Central memory CD8-positive, alpha-beta T cell (primary cell): ENCODE measurements at places on chromosomes 2 and 18.
A peak's percentile ranks its signal among the peaks of the same experiment; 100 is the strongest.

- no peak for DNase-seq
Observed at GRCh38 chr2:46701152-46701551, 214.5 kb downstream of the MCFD2 start.

GRCh38 chr2:134917360-134917865, 1.2 kb upstream of the CCNT2 start:
- DNase-seq, result no peak

DNA sequence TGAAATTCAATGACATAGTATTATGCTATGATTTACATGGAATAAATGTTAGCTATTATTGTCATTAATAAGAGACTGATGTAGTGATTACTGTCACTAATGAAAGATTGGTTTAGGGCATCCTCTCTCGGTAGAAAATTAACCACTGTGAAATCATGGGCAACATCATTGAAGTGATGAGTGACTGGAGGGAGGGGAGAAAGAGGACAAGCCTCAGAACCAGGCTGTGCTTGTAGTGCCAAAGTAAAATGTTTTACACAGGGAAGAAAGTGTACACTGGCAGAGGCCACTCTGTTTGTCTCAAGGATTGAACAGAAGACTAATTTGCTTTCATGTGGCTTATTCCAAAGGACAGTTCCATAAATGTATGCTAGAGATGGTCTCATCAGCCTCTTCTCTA, 456.2 kb upstream of the TCF4 start:
- no peak for DNase-seq

DNA sequence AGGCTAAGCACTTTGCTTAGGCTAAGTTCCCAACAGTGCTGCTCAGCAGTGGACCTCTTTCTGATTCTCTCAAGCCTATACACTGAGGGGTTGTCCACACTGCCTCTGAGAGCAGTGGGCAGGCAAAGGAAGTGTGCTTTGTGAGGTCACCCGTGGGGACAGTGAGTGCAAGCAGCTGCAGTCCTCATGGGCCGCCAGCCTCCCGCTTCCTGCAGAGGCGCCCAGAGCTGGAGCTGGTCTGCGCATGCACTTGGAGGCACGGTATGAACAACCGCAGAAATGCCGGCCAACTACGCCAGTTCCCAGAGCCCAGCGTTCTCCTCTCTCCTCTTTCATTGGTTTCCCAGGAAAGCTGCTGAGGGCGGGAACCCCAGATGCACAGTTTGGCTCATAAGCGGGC, 149.5 kb upstream of the DLX2 start:
- no peak for DNase-seq

GRCh38 chr2:148303161-148303560, 282.3 kb downstream of the MBD5 start:
- no peak for DNase-seq

- no peak for DNase-seq
Observed at GRCh38 chr2:50623244-50623643, 408.7 kb downstream of the NRXN1 start.

- DNase-seq, result no peak
Observed at GRCh38 chr2:30235859-30236535, 4.7 kb downstream of the LBH start.

GRCh38 chr2:17851731-17852585, 26.5 kb upstream of the KCNS3 start:
- no peak for DNase-seq

- DNase-seq, result no peak
Observed at GRCh38 chr2:134448650-134449049, 194.8 kb downstream of the MGAT5 start.

DNA sequence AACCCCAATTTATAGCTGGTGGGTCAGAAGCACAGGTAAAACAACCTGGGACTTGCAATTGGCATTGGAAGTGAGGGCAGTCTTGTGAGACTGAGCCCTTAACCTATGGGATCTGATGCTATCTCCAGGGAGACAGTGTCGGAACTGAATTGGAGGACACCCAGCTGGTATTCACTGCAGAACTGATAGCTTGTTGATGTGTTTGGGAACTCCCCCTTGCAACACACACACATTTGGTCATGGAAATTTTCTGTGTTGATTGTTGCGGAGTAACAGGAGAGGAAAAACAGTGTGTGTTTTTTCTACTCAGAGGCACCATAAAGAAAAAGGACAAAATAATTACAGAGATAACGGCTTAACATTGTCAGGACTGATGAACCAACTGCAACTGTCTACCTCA, 16.1 kb downstream of the TPGS2 start:
- no peak for DNase-seq

GRCh38 chr18:67794521-67794920, 278.0 kb upstream of the DSEL start:
- DNase-seq, result no peak

DNA sequence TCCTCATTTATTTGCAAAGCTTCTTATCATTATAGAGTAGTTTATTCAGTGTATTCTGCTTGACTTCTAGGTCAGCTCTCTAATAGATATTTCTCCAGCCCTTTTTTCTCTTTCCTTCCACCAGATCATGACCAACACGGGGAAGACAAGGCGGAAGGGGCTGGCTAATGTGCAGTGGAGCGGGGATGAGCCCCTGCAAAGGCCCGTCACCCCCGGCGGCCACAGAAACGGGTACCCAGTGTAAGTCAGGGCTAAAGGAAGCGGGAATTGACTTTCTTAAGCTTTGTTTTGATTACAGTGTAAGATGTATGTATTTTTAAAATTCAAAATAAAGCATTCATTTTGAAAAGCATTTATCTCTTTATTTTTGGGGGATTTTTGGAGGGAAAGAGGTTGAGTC, 50.7 kb upstream of the B3GNT7 start:
- DNase-seq, result no peak

- no peak for DNase-seq
Observed at GRCh38 chr2:241547781-241548450, 10.6 kb upstream of the BOK start.

GRCh38 chr2:953975-954686, 3.5 kb downstream of the SNTG2 start:
- no peak for DNase-seq

GRCh38 chr2:178707476-178707875, 99.7 kb downstream of the TTN start:
- DNase-seq, result no peak

DNA sequence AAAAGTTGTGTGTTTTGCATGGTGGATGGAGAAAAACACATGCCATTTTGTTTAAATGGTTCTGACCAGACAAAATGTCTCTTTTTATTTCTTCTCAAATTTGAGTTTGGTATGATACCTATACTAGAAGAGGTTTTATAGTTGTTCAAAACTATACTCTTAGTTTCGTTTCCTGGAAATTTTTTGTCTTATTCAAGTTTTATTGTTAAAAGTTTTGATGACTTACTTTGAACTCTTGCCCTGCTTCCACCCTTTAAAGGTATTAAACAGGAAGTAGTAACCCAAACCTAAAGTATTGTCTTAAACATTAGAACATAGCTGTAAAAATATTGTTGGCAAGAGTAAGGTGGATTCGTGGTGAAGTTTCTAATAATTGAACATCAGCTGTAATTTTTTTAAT, 98.2 kb downstream of the BABAM2 start:
- DNase-seq, result no peak

DNA sequence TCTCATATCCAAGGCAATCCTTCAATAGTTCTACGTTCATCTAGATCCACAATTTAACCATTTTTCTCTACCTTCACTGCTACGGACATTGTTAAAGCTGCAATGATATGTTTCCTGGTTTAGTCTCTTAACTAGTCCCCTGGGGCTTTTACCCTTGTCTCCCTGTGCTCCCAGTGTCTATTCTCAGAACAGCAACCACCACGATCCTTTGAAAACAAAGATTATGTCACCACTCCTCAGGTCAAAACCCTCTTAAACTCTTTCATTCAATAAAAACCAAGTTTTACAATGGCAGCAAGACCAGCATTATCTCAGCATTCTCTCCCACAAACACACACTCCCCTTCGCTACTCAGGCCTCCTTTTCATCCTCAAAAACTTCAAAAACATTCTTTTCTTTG, 298.2 kb upstream of the CHST9 start:
- DNase-seq, result no peak

GRCh38 chr18:3821524-3821923, 371.6 kb downstream of the TGIF1 start:
- DNase-seq, result no peak

- no peak for DNase-seq
Observed at GRCh38 chr2:199378948-199379650, 78.6 kb downstream of the SATB2 start.

- no peak for DNase-seq
Observed at GRCh38 chr18:60246606-60247005, 126.0 kb downstream of the MC4R start.

DNA sequence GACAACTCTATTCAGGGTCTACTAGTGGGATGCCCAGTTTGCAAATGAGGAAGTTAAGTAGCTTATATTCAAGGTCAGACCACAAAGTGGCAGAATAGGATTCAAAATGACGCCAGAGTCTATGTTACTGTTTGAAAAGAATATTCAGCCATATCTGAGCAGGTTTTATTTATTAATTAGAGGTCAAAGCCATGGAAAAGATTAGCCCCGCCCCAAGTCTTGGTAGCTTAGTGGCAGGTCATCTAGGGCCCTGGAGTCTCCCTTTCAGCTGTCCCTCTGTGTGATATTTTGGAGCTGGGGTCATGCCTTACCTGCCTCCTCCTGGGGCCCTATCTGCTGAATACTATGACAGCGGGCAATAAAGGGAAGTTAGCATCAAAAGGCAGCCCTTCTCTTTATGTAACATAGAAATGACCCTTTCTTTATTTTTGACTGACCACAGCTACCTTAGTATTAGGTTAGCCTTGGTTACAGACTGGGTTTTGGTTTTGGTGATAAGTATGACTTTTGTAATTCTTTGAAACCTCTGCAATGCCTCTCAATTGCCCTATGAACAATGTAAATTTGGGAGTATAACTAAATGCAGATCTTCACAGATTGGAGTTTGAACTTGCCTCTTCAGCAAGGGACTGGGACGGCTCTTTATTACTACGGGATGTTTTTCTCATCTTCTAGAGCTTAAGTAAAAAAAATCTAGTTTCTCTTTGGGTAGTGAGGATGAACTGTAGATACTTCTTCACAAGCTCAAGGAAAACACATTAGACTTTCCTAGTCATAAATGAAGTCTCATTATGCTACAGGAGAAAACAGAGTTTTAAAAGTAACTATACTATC, 153.0 kb upstream of the ITGA4 start:
- no peak for DNase-seq

- no peak for DNase-seq
Observed at GRCh38 chr2:213167271-213167930, 16.0 kb upstream of the IKZF2 start.

GRCh38 chr18:61731178-61731577, 161.6 kb downstream of the RNF152 start:
- no peak for DNase-seq

GRCh38 chr2:209788925-209789324, 17.3 kb downstream of the UNC80 start:
- no peak for DNase-seq

GRCh38 chr2:105121434-105121833, 83.6 kb downstream of the MRPS9 start:
- DNase-seq, result no peak

GRCh38 chr2:28958689-28959088, 22.4 kb upstream of the TOGARAM2 start:
- DNase-seq, result peak; percentile 43

DNA sequence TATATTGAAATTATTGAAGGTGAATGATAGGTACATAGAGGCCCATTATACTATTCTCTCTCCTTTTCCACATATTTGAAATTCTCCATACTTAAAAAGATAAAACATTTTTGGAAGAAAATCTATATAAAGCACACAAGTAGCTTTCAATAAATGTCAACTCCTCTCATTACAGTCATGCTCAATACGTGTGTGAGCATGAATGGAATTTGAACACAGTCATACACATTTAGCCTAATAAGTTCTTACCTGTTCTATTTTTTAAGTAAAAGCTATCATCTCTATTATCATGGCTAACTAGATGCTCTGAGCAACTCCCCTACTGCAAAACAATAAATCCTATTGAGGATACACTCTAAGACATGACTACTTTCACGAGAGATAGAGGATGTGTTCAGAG, 41.9 kb upstream of the SPATS2L start:
- no peak for DNase-seq

DNA sequence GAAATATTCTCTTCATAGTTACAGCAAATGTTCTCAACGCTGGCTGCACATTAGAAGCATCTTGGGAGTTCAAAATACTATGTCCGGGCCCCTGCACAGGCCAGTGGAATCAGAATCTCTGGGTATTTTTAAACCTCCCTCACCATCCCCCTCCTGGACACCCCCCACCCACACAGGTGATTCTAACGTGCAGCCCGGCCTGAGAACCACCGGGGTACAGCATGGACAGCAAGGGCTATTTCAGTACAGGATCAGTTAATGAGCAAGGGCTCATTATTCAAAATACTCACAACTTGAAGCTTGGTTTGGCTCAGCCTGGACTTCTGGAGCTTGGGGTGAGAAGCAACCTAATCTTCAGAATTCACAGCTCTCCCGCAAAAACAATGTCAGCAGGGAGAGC, 31.4 kb downstream of the INO80C start:
- no peak for DNase-seq

- no peak for DNase-seq
Observed at GRCh38 chr2:209147981-209148380, 275.9 kb upstream of the MAP2 start.

GRCh38 chr2:179579800-179580199, 281.6 kb downstream of the ZNF385B start:
- DNase-seq, result no peak

DNA sequence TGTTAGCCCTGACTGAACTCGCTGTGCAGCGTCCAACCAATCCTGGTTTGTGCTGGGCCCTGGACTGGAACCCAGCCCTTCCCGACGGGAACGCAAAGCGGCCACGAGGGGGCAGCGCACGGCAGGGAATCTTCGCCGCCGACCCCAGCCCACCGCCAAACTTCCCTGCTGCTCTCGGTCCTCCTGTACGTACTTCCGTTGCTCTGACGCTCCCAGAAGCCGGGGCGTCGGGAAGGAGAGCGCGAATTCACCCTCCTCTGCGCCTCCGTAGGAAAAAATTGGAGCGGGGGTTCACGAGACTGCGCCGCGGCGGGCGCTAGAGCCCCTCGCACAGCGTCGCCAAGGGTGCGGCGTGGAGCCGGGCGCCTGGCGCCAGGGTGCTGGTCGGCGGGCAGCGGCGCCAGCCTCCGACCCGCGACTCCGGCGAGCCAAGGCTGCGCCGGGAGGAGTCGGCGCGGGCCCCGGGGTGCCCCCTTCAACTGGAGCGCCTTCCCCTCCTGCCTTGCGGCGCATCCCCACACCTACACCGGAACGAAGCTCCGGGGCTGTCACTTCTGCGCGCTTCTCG, 873 bp upstream of the SH3RF3 start:
- no peak for DNase-seq

- DNase-seq, result no peak
Observed at GRCh38 chr2:77713412-77713811, 191.2 kb upstream of the LRRTM4 start.

DNA sequence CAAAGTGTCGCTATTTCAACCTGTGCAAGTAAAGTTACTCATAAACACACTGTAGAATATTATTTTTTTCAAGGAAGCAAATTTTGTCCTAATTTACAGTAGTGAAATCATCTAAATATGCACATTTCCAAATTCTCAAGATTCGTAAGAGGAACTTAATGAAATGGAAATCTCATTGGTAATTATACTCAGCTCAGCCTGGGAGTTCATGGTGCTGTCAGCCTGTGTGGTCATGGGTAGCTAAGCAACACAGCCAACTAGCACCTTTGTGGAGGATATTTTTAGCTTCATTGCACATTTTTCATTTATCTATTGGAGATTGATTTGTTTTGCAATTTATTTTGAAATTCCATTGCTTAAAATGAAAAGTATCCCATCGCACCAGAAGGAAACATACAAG, 975.7 kb upstream of the ZEB2 start:
- no peak for DNase-seq

- DNase-seq, result no peak
Observed at GRCh38 chr2:7154656-7155055, 237.4 kb downstream of the RNF144A start.
